ENCODE measurements at places on chromosomes 4 and X.

DNA sequence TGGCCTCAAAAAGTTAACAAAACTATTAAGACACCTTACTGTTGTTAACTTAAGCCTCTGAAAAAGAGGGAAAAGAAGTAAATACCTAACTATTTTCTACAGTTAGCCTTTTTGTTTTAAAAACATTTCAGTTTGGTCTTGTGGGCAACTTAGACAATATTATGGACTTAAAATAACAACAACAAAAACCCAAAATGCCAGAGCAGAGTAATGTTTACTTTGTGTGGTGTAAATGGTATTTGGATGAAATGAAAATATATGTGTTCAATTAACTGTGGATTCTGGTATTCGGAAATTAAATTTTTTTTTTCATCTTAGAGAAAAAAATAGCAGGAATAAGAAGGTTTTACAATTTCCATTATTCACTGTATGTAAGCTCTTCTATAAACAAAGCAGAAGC, 79.6 kb upstream of the NPNT start:
- DNase-seq, result no peak
- no peak overlapping the region for H3K4me3 ChIP-seq
- no peak overlapping the region for H3K27ac ChIP-seq
- H3K4me1 ChIP-seq, result no peaks in the 10 kb centered on the region
- H3K27me3 ChIP-seq, result no peaks in the 10 kb centered on the region

GRCh38 chr4:47721485-47721884, 116.4 kb downstream of the CORIN start:
- DNase-seq, result no peak
- no peaks in the 10 kb centered on the region for H3K36me3 ChIP-seq
- H3K4me3 ChIP-seq, result no peak overlapping the region
- no peaks in the 10 kb centered on the region for H3K27me3 ChIP-seq
- H3K27ac ChIP-seq, result no peak overlapping the region

DNA sequence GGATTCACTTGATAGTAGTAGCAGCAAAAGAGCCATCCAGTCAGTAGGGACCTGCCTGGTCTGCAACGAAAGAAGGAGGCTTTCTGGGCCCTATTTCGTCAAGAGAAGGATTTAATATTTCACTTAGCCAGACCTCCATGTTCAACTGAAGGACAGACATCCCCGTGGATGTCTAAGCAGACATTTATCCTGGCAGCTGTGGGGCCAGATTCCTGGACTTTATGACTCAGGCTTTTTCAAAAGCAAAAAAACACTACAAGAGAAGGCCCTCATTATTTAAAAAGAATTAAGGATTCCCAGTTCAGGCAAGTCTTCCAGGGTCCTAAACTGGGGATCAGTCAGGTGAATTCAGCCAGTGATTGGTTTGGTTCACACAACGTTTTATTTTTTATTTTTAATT, 88.5 kb upstream of the TSPAN5 start:
- no peaks in the 10 kb centered on the region for H3K36me3 ChIP-seq
- no peak for DNase-seq
- no peak overlapping the region for H3K4me3 ChIP-seq
- H3K4me1 ChIP-seq, result no peaks in the 10 kb centered on the region
- H3K27ac ChIP-seq, result no peak overlapping the region

DNA sequence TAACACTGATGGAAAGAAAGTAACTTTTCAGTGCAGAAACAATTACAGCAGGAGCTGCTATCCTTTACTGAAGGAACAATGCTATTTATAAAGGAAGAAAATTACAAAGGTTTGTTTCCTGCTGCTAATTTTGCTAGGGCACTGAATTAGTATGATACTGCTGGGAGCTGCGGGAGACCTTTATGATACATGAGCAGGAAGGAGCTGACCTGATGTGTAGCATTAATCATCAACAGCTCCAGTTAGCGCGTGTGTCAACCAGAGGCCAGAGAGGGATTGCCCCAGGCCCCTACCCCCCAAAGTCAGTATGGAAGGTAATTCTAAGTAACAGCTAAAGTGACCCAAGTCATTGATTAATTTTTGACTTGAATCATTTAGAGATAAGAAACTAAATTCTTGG, 728.9 kb downstream of the PCDH18 start:
- no peak overlapping the region for H3K27ac ChIP-seq
- no peaks in the 10 kb centered on the region for H3K36me3 ChIP-seq
- no peak overlapping the region for H3K4me3 ChIP-seq
- DNase-seq, result no peak

DNA sequence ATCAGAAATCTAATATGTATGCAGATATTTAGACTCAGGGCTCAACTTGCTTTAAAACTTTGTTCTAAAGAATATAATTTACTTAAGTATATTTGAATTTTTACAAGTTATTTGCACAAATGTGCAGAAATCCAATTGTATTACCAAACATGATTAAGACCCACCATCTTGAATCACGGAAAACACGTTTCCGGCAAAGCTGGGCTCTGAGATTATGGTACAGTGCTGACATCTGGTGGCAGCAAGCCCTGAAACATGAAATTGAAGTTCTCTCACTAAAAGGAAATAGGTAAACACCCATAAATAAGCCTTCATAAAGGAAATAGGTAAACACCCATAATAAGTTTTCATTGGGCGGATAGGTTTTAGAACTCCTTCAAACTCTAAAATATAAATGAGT, 98.3 kb upstream of the MAOA start:
- H3K36me3 ChIP-seq, result no peaks in the 10 kb centered on the region
- H3K27ac ChIP-seq, result no peak overlapping the region
- no peak for DNase-seq
- H3K4me3 ChIP-seq, result no peak overlapping the region
- H3K27me3 ChIP-seq, result no peaks in the 10 kb centered on the region
- H3K4me1 ChIP-seq, result no peaks in the 10 kb centered on the region

- H3K4me1 ChIP-seq, result no peaks in the 10 kb centered on the region
- H3K27me3 ChIP-seq, result no peaks in the 10 kb centered on the region
- no peaks in the 10 kb centered on the region for H3K36me3 ChIP-seq
- no peak overlapping the region for H3K27ac ChIP-seq
- no peak overlapping the region for H3K4me3 ChIP-seq
These were observed 14.8 kb downstream of the NDNF start for GRCh38 chr4:121057466-121057922.

DNA sequence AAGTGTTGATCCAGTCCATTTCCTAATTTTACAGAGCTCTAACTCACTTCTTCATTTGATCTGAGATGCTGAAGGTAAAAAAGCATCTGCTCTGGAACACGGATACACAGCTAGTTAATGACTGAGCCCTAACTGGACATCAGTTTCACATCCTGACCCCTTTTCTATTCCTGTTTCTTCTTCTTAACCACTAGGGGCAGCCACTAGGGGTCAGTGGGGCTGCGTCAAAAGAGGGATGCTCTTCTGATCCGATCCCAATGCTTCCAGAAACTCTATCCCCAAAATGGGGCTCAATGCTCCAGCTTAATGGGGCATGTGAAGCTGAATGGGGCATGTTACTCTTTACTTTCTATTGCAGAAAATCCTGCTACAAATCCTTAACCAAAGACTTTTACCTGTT, 33.4 kb upstream of the PHKA2 start:
- no peak for DNase-seq
- no peaks in the 10 kb centered on the region for H3K4me1 ChIP-seq
- no peak overlapping the region for H3K4me3 ChIP-seq
- no peak overlapping the region for H3K27ac ChIP-seq
- no peaks in the 10 kb centered on the region for H3K36me3 ChIP-seq

DNA sequence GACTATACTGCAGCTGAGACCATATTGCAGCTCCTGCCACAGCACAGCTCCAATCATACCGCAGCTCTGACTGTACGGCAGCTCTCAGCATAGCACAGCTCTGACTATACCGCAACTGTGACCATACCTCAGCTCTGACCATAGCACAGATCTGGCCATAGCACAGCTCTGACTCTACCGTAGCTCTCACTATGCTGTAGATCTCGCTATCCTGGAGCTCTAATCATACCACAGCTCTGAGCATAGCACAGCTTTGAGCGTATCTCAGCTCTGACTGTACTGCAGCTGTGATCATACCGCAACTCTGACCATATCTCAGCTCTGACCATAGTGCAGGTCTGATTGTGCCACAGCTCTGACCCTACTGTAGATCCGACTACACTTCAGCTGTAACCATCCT, 139.2 kb downstream of the ASMT start:
- no peaks in the 10 kb centered on the region for H3K36me3 ChIP-seq
- no peak overlapping the region for H3K4me3 ChIP-seq
- H3K27ac ChIP-seq, result no peak overlapping the region
- no peak for DNase-seq

DNA sequence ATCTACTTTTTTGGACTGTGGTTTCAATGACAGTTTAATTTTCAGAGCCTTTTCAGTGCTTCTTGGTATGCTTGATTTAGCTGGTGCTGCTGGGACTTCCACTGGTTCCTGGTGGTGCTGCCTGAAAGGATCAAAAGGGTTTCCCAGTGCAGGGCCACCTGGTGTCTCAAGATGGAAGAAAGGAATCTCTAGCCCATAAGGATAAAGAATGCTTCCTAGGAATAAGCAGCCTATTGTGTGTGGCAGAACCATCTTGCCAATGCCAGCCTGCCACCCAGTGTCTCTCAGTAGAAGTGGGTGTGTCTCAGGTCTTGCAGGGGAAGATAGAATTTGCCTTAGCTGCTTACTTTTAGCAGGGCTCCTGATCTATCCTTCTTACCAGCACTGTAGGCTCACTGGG, 15.0 kb upstream of the RAI2 start:
- no peak overlapping the region for H3K27ac ChIP-seq
- H3K27me3 ChIP-seq, result no peaks in the 10 kb centered on the region
- no peak for DNase-seq

DNA sequence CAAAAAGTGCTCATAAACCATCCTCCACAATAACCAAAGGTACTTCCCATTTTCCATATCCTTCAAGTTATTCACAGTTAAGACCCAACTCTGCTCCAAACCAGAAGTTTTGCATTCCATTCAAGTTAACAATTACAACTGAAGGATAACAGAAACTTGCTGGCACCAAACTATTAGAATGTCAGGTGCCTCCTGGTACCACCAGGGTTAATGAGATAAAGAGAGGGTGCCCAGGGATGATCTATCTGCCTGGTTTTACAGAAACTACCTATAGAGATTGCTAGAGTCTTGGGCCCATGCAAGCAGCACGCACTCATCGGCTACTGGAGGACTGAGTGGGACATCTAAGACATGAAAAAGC, 114.6 kb downstream of the RBM47 start:
- no peak overlapping the region for H3K4me3 ChIP-seq
- H3K27me3 ChIP-seq, result no peaks in the 10 kb centered on the region
- H3K36me3 ChIP-seq, result no peaks in the 10 kb centered on the region
- no peaks in the 10 kb centered on the region for H3K4me1 ChIP-seq
- H3K27ac ChIP-seq, result no peak overlapping the region

DNA sequence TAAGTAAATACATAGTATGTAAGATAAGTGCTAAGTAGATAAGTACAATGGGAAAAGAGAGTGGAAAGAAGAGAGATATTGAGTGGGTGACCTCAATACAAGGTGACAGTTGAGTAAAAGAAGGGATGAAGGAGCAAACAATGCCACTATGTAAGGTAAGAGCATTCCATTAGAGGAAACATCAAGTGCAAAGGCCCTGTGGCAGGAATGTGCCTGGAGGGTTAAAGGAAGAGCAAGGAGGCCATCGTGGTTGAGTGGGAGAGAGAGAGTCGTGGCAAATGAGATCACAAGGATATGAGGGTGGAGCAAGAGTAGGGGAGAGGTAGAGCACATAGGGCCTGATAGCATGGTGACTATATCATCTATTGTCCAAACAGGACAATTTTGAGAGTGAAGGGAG, 13.4 kb downstream of the EDNRA start:
- H3K36me3 ChIP-seq, result no peaks in the 10 kb centered on the region
- H3K4me3 ChIP-seq, result no peak overlapping the region
- peaks cover 9% of the 10 kb centered on the region for H3K4me1 ChIP-seq
- no peaks in the 10 kb centered on the region for H3K27me3 ChIP-seq
- no peak overlapping the region for H3K27ac ChIP-seq
- no peak for DNase-seq
